ENCODE measurements at places on chromosomes 12 and 14.

GRCh38 chr14:77580964-77581505, 35.4 kb downstream of the SPTLC2 start:
- DNase-seq, result peak; percentile 74

DNA sequence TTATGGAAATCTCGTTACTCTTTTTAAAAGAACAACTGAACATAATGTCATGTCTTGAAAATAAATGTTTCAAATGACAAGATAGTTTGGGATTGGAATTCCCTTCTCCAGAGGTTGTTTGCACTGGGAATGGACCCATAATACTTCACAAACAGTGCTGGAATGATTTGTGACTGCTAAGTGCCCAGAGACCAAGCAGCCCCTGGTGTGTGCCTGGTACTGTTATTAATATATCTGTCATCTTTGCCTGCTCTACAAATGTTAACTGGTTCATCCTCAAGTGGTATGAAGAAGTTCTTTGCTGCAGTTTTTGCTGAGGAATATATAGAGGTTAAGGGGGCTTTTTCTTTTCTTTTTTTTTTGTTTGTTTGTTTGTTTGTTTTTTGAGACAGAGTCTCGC, 64.9 kb upstream of the DACT1 start:
- DNase-seq, result no peak

DNA sequence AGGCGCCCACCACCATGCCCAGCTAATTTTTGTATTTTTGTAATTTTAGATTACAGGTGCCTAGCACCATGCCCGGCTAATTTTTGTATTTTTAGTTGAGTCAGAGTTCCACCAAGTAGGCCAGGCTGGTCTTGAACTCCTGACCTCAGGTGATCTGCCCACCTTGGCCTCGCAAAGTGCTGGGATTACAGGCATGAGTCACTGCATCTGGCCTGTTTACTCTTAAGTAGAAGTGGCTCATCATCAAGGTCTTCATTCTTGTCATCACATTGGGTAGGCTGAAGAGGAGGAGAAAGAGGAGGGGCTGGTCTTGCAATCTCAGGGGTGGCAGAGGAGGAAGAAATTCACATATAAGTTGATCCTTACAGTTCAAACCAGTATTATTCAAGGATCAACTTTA, 152.4 kb upstream of the ATP2B1 start:
- DNase-seq, result no peak

DNA sequence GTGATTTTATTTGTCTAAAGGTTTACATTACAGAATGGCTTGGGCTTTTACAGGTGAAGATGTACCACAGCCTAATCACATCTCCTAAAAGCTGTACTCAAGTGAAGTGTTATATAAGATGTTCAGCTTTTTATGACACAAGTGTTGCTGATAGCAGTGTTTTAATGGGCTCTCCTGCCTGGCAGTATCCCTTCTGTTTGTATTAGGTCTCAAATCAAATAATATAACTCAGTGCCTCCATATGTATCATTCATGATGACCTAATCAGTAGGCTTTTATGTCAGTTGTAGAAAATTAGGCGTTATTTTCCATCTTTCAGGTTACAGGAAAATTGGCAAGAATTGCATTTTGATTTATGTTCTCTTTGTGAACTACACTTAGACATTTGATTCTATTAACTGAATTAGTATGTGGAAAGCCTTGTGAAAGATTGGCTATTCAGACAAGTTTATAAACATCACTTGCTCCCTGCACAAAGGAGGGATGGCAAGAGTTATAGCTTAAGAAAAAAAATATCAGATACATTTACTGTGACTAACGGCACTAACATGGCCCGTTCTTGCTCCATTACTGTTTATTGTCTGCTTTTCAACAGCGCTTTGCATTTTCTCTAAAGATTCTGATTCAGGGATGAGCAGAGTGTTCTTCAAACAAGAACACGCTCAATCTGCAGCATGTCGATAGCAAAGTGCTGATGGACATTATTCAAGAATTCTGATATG, 143.7 kb upstream of the DIO2 start:
- DNase-seq, result no peak

GRCh38 chr12:57377103-57377840, 53.6 kb downstream of the R3HDM2 start:
- DNase-seq, result no peak

- peak; percentile 76 for DNase-seq
Observed at GRCh38 chr12:47819138-47819895, 386 bp downstream of the HDAC7 start.

DNA sequence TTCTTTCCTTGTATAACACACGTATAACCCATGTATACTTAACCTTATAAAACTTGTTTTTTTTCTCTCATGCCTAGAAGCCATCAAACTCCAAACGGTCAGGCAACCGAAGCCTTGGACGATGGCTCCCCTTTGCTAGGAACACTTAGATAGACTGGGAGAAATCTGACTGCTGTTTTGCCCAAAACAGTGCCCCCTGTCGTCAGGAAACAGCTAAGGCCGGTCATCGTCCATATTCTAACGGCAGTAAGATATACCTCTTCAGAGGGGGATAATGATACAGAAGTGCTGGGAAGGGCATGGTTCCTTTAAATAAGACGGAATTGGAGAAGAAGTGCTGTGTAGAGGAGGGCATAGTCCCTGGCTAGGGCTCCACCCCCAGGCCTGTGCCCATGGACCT, 130.5 kb downstream of the SLC41A2 start:
- DNase-seq, result no peak

DNA sequence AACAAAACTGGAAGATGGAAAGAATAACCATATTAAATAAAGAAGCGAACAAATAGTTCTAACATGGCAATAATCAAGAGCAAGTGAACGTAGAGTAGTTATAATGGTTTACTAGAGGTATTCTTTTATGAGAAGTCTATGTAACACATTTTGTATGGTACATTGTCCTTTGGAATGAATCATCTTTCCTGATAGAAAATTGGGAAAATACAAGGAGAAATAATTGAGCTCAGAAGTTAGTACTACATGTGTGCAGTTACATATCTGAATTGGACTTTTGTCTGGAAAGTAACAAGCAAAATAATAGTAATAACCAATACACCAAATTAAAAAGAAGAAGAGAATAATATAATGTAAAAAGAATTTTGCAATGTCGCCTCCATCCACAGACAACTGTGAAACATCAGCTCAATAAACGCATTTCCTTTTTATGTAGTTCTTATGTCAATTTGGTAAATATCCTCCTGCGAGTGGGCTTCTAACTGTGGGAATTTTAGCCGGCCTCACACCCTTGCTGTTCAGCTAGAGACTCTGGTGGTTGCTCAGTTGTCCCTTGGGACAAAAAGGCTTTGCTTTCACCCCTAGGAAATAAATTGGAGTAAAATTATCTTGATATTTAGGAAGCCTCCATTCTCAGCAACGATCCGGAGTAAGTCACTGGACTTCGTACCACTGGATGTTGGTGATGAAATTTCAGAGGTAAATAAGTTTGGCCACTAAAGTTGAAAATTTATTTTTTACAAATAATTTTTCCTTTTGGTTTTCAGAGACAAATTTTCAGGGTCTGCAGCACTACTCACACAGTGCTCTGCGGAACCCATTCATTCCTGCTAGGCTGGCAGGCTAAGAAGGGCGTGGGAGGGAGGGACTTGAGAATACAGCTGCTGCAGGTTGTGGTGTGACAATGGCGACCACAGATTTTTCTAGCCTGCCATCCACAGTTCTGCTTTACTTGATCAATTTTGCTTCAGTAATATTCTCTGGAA, 1.1 kb upstream of the TUBA1A start:
- no peak for DNase-seq
